ENCODE measurements at places on chromosomes 6 and 20. TPM values are rescaled to one million over a fixed set of nuclear protein-coding genes. Genes with fewer than 3 reads are reported as not detected.

The PRKN gene
- total RNA-seq: 3.7 TPM

The FABP7 gene
- not detected for total RNA-seq

The ZBTB46 gene
- total RNA-seq: 3.2 TPM

The MMP24 gene
- 0.50 TPM for total RNA-seq

The ZNF133 gene
- total RNA-seq: 10.9 TPM

The SIRPB1 gene
- total RNA-seq: 0.82 TPM

The SLC35D3 gene
- 0.32 TPM for total RNA-seq

The CDH4 gene
- total RNA-seq: 0.08 TPM

The MROH8 gene
- total RNA-seq: 1.3 TPM

The ADTRP gene
- total RNA-seq: 79.9 TPM

The POU5F1 gene
- 7.0 TPM for total RNA-seq

The BANF2 gene
- total RNA-seq: not detected

The C6orf163 gene
- 1.7 TPM for total RNA-seq

The CPNE5 gene
- total RNA-seq: 8.0 TPM

The CPNE1 gene
- total RNA-seq: 137 TPM

The STX11 gene
- total RNA-seq: 3.8 TPM

The VSX1 gene
- not detected for total RNA-seq

The SNX14 gene
- 80.6 TPM for total RNA-seq

The WFDC5 gene
- not detected for total RNA-seq

The TXLNB gene
- 0.22 TPM for total RNA-seq

The KHDRBS2 gene
- total RNA-seq: 0.52 TPM

The ANKRD66 gene
- total RNA-seq: not detected

The SSTR4 gene
- total RNA-seq: not detected

The EMILIN3 gene
- 0.40 TPM for total RNA-seq

The DEFB129 gene
- total RNA-seq: not detected

The LCA5 gene
- total RNA-seq: 1.1 TPM

The TMEM244 gene
- not detected for total RNA-seq

The BEND6 gene
- total RNA-seq: 0.32 TPM

The SLPI gene
- total RNA-seq: 113 TPM

The COL9A3 gene
- 2.7 TPM for total RNA-seq
